ENCODE measurements at places on chromosomes 3 and 15. TPM values are rescaled to one million over a fixed set of nuclear protein-coding genes. Genes with fewer than 3 reads are reported as not detected.

Gene GCNT3
- not detected for total RNA-seq

Gene FAM3D
- not detected for total RNA-seq

Gene GP5
- total RNA-seq: not detected

Gene SV2B
- 1.9 TPM for total RNA-seq

Gene TF
- 0.23 TPM for total RNA-seq

Gene HRG
- not detected for total RNA-seq

Gene WWTR1
- total RNA-seq: 413 TPM

Gene HCLS1
- total RNA-seq: 28.2 TPM

Gene KNG1
- not detected for total RNA-seq

Gene KCNH8
- total RNA-seq: 0.11 TPM

Gene ZIC1
- total RNA-seq: not detected

Gene ERICH6
- total RNA-seq: not detected

Gene MAGEF1
- total RNA-seq: 23.5 TPM

Gene GOLGA8G
- total RNA-seq: 0.23 TPM

Gene AGTR1
- 12.5 TPM for total RNA-seq

Gene ACTRT3
- total RNA-seq: 4.2 TPM

Gene HACD2
- 26.6 TPM for total RNA-seq

Gene CRABP1
- not detected for total RNA-seq

Gene SERPINI2
- not detected for total RNA-seq

Gene TEX55
- not detected for total RNA-seq

Gene CD96
- 0.42 TPM for total RNA-seq

Gene CHRNA5
- 1.2 TPM for total RNA-seq

Gene CAMK2N2
- not detected for total RNA-seq

Gene HIGD2B
- not detected for total RNA-seq

Gene GASK1A
- 12.9 TPM for total RNA-seq

Gene STAB1
- 127 TPM for total RNA-seq

Gene SCAP
- 92.0 TPM for total RNA-seq

Gene CYFIP1
- total RNA-seq: 131 TPM

Gene PSTPIP1
- 7.7 TPM for total RNA-seq

Gene HHATL
- not detected for total RNA-seq

Gene GFM1
- total RNA-seq: 36.4 TPM

Gene RTP1
- not detected for total RNA-seq

Gene ARID3B
- total RNA-seq: 6.8 TPM

Gene ACTC1
- total RNA-seq: 4.7 TPM

Gene TNFSF10
- 30.0 TPM for total RNA-seq

Gene PRR23A
- total RNA-seq: not detected

Gene RASGRF1
- total RNA-seq: not detected

Gene SRGAP3
- total RNA-seq: 8.6 TPM

Gene PTH1R
- 26.8 TPM for total RNA-seq

Gene TGM5
- total RNA-seq: 0.33 TPM

Gene AHSG
- total RNA-seq: not detected

Gene CYP1A2
- not detected for total RNA-seq

Gene DUOX2
- under 0.01 TPM for total RNA-seq

Gene PP2D1
- not detected for total RNA-seq

Gene CLN6
- 15.2 TPM for total RNA-seq

Gene SERINC4
- not detected for total RNA-seq

Gene SLC9C1
- total RNA-seq: not detected

Gene NR2E3
- not detected for total RNA-seq

Gene SCN11A
- 0.99 TPM for total RNA-seq

Gene TTC21A
- 5.4 TPM for total RNA-seq

Gene CCNB2
- total RNA-seq: not detected

Gene C3orf22
- total RNA-seq: not detected

Gene HTR3E
- total RNA-seq: not detected

Gene ARGFX
- total RNA-seq: not detected

Data from esophagus muscularis mucosa (tissue), 4 donors.